ENCODE measurements at places on chromosomes 6 and 20. TPM values are rescaled to one million over a fixed set of nuclear protein-coding genes. Genes with fewer than 3 reads are reported as not detected.

DNA sequence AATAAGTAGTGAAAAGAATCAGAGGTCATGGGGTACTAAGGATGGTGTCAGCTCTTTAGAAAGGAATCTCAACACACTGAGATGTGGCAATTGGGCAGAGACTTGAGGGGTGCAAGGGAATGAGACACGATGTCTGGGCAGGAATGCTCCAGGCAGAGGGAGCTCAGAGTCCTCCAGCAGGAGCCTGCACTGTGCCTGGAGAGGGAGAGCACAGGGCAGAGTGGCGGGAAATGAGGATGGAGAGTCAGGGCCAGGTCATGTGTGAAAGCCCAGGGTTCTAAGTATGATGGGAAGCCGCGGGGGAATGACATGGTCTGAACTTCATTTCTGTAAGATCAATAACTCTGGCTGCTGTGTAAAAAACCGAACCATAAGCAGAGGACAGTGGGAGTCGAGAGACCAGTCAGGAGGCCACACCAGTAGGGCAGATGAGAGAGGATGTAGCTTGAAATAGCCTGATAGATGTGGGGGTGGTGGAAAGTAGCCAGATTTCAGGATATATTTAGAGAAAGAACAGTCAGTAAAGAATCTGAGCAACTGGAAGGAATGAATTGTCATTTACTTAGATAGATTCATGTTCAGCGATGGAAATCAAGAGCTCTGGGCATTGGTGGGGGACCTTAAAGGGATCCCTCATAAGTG lies 133.4 kb upstream of the DTNBP1 start:
- H3K4me1 ChIP-seq, result no peaks in the 10 kb centered on the region
- no peak overlapping the region for H3K27ac ChIP-seq
- DNase-seq, result no peak
- no peaks in the 10 kb centered on the region for H3K36me3 ChIP-seq
- H3K27me3 ChIP-seq, result no peaks in the 10 kb centered on the region

- H3K4me1 ChIP-seq, result no peaks in the 10 kb centered on the region
- H3K27me3 ChIP-seq, result peaks cover 12% of the 10 kb centered on the region
- DNase-seq, result no peak
- H3K27ac ChIP-seq, result no peak overlapping the region
- no peaks in the 10 kb centered on the region for H3K36me3 ChIP-seq
These were observed 122.3 kb downstream of the QRSL1 start for GRCh38 chr6:106751501-106752252.

DNA sequence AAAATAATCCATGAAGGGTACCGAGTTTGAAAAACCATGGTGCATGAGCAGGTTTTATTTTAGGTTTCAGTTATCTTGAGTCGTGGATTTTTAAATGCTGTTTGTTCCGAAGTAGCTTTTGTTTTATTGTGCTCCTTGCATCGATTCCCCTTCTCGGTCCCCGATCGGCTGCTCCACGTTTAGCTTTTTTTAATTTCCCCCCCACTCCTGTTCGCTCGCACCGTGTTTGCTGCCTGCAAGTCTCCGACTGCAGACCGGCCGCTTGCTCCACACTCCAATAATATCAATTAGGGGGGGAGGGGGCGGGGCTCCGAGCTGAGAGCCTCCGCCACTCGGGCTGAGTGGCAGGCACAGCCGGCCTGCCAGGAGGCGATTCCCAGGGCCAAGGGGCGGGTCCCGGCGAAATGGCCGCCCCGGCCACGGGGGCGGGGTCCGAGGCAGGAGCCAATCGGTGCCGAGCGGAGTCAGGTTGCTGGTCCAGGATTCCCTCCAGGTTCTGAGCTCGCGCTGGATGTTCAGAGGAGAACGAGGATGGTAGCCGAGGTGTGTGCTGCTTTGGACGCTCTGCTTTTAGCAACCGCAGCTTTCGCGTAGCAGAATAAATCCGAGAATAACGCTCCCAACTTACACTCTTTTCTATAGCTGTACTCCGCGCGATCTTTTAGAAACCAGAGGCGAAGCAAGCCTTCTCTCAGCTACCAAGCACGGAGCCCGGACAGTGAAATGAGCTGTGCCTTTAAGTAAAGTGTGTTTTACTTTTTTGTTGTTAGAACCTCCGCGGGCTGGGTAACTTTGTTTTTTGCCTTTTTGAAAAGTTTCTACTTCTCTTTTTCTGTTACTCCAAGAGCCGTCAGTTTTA lies at the start of gene EPHA7:
Gene EPHA7 (minus strand): TSS at position 256 of the 859 bp plus-strand sequence. CDS start 218 bp downstream, at position 38.
- peak; percentile 45 for DNase-seq
- H3K36me3 ChIP-seq, result peaks cover 8% of the 10 kb centered on the region
- no peak within 1 kb of the TSS for H3K27ac ChIP-seq
- H3K27me3 ChIP-seq, result peaks cover 44% of the 10 kb centered on the region
- H3K4me1 ChIP-seq, result peaks cover 25% of the 10 kb centered on the region

GRCh38 chr20:43691928-43692524 lies 25.1 kb downstream of the MYBL2 start:
- peak overlapping the region; percentile 43 for H3K27ac ChIP-seq
- no peaks in the 10 kb centered on the region for H3K4me1 ChIP-seq
- peaks cover 28% of the 10 kb centered on the region for H3K36me3 ChIP-seq
- H3K27me3 ChIP-seq, result no peaks in the 10 kb centered on the region
- H3K4me3 ChIP-seq, result no peak overlapping the region
- peak; percentile 73 for DNase-seq

BHLHE23 gene
- total RNA-seq, result not detected

- peaks cover 11% of the 10 kb centered on the region for H3K27me3 ChIP-seq
- no peak overlapping the region for H3K27ac ChIP-seq
- DNase-seq, result no peak
- peaks cover 2% of the 10 kb centered on the region for H3K36me3 ChIP-seq
- no peak overlapping the region for H3K4me3 ChIP-seq
- H3K4me1 ChIP-seq, result peaks cover 18% of the 10 kb centered on the region
These were observed 159.0 kb downstream of the GMDS start for GRCh38 chr6:2086326-2086965.

- no peak overlapping the region for H3K27ac ChIP-seq
- H3K4me1 ChIP-seq, result no peaks in the 10 kb centered on the region
- no peak overlapping the region for H3K4me3 ChIP-seq
- H3K27me3 ChIP-seq, result peaks cover 35% of the 10 kb centered on the region
These were observed 18.9 kb downstream of the PERP start for GRCh38 chr6:138088326-138088762.

GSTA1 gene
- total RNA-seq, result not detected

GRCh38 chr6:53483423-53484353 lies 61.2 kb downstream of the GCLC start:
- DNase-seq, result no peak
- H3K27me3 ChIP-seq, result peaks cover 19% of the 10 kb centered on the region
- no peak overlapping the region for H3K27ac ChIP-seq

KCNB1 gene
- total RNA-seq, result not detected

RUNX2 gene
- 2.7 TPM for total RNA-seq

DNA sequence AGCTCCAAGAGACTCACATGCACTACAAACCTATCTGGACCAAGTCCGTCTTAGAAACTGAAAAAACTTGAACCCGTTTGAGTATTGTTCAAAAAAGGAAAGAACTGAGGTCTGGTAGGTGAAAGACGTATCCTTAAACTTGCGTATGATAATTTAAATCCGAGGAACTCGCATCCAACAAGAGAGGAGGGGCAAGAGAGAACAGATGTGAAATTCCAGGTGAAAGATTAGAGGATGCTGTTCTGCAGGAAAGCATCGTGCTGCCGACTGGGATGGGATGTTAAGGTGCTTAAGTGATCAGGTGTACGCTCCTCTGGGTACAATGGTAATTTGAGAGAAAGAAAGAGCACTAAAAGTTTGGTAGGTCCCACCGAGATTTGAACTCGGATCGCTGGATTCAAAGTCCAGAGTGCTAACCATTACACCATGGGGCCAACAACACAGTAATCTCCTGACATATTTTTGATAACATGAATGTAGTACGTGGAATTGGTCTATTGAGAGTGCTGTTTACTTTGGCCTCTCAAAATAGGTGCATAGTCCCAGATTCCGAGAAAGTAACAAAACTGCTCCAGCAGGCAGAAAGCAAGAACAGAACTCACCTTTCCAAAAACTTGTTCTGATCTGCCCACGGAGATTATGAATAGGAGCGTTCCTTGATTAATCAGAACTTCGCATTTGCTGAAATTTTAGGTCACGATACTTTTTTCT lies 53.5 kb upstream of the BTN3A2 start:
- DNase-seq, result peak; percentile 71
- peak overlapping the region; percentile 84 for H3K4me3 ChIP-seq
- no peaks in the 10 kb centered on the region for H3K27me3 ChIP-seq
- peaks cover 4% of the 10 kb centered on the region for H3K36me3 ChIP-seq
- H3K4me1 ChIP-seq, result peaks cover 56% of the 10 kb centered on the region
- peak overlapping the region; percentile 89 for H3K27ac ChIP-seq

SLC17A1 gene
- not detected for total RNA-seq

DNA sequence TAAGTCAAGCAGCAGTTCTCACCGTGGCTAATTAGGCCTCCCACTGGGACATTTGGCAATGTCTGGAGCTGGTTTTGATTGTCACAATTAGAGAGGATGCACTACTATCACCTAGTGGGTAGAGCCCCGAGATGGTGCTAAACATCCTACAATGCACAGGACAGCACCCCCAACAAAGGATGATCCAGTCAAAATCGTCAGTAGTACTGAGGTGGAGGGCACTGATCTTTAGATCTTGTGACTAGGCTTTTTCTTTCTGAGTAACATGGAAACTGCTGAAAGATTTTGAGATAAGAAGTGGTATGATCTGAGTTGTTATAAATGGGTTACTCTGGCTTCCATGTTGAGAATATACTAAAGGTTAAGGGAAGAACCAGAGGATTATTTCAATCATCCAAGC lies 12.0 kb downstream of the UBD start:
- DNase-seq, result no peak
- H3K36me3 ChIP-seq, result no peaks in the 10 kb centered on the region
- peaks cover under 1% of the 10 kb centered on the region for H3K4me1 ChIP-seq
- H3K27ac ChIP-seq, result no peak overlapping the region

BTN1A1 gene
- not detected for total RNA-seq

- H3K27ac ChIP-seq, result no peak overlapping the region
- H3K4me1 ChIP-seq, result no peaks in the 10 kb centered on the region
- no peak for DNase-seq
- H3K27me3 ChIP-seq, result peaks cover 2% of the 10 kb centered on the region
These were observed 275.0 kb downstream of the CENPW start for GRCh38 chr6:126614642-126615504.

MAP3K7 gene
- 28.1 TPM for total RNA-seq

DNA sequence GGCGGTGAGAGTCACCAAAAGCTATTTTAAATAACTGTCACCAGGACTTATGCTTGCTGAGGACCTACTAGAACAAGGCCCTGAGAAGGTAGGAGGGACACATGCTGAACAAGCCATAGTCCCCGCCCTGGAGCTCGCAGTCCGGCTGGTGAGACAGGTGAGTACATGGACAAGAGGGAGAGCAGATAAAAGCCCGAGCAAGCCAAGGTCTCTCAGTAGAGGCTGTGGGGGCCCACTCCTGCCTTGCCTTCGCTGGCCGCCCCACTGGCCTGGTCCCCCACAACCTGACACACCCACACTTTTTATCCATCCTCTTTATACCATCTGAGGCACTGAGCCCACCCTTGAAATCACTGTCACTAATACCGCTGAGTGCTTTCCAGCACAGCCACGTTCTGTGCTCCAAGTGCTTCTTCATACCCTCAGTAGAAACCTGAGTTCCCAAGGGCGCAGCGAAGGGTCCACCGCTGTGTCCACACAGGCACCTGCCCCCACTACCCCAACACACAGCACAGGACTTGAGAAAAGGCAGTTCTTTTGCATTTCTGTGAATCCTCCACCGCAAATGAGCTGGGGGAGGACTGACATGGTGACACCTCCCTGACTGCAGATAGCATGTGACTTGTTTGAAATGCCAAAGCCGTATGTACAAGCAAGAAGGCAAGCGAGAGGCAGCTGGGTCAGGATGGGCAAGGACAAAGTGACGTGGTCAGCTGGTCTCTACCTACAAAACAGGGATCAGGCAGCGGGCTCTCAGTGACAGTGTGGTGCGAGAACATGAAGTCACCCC lies 12.1 kb downstream of the DDRGK1 start:
- no peak overlapping the region for H3K27ac ChIP-seq
- no peaks in the 10 kb centered on the region for H3K4me1 ChIP-seq
- no peaks in the 10 kb centered on the region for H3K27me3 ChIP-seq
- no peak for DNase-seq
- H3K36me3 ChIP-seq, result peaks cover 49% of the 10 kb centered on the region

OR12D3 gene
- not detected for total RNA-seq
